ENCODE measurements at places on chromosomes 1 and 21.

- no peak for DNase-seq
Measured at GRCh38 chr1:8816264-8816663, 1.2 kb downstream of the RERE start.

DNA sequence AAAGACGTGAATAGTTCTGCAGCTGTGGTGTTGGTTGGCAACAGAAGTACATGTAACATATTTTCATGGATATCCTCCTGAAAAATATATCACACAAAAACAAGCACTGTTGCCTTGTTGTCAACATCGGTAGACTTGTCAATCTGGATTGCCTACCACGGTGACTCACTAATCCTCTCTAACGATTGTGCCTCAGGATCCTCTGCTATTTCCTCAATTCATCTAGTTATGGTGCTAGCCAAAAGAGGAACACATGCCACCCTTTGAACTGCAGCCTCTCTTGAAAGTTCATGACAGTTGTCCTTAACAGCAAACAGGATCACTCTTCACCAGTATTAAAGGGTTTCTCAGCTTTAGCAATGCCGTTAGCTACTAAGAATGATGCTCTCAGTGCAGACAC lies 25.7 kb downstream of the RASAL2 start:
- DNase-seq = no peak

GRCh38 chr1:109148987-109149561 lies 35.2 kb downstream of the ELAPOR1 start:
- no peak for DNase-seq

GRCh38 chr1:19620786-19621185 lies 23.3 kb upstream of the NBL1 start:
- no peak for DNase-seq

GRCh38 chr1:101158424-101158823 lies 78.4 kb upstream of the S1PR1 start:
- no peak for DNase-seq
